Heart right ventricle (tissue), 16 donors: ENCODE measurements at places on chromosomes 1 and 21. TPM values are rescaled to one million over a fixed set of nuclear protein-coding genes. Genes with fewer than 3 reads are reported as not detected.
A peak's percentile ranks its signal among the peaks of the same experiment; 100 is the strongest.

DNA sequence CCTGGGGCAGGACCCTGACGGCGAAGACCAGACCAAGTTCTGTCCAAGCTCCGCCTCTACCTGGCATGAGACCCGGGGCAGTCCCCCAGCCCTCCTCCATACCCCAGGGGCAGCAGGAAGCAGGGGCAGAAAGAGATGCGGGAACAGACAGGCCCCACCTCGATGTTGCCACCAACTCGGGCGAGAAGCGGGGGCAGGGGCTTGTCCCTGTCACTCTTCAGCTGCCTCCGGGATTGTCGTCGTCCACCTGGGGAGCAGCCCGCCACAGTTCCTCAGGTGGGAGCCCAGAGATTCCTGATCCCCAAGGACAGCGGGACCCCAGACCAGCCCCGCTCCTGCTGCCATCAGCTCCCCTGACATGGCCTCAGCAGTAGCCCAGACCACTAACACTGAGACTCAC lies 54.8 kb downstream of the CHD5 start:
- DNase-seq, result peak; percentile 4

DNA sequence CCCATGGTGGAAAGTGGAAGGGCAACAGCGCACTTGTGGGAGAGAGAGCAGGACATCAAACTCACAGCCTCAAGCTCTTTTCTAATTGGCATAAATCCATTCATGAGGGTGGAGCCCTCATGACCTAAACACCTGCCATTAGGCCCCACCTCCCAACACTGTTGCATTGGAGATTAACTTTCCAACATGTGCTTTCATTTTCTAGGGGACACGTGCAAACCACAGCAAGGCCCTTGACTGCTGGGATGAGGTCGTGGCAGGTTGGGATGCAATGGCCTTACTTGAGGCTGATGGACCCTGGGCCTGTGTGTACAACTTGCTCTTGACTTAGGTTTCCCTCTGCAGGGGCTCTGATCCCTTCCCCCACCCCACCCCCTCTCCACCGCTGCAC lies 35.9 kb upstream of the NEK2 start:
- no peak for DNase-seq

The MX1 gene
- total RNA-seq, result 29.3 TPM

DNA sequence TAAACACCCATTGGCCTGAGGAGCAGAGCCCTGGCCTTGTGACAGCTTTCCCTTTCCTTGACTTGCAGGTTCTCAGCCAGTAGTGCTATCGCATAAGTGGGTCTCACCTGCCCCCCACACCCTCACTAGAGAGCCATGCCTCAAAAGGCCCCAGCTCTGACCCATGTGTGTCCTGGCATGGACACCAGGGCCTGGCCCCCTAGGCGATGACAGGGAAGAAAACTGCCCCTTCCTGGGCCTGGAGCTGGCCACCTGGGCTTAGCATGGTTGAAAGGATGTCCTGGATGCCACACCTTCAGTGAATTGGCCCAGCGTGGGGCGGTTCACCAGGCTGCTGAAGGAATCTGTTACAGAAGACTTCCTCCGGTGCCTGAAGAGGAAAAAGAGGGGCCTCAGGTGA lies 18.5 kb downstream of the TTC39A start:
- no peak for DNase-seq

- no peak for DNase-seq
Measured at GRCh38 chr1:117563492-117563875, 42.4 kb upstream of the TENT5C start.

DNA sequence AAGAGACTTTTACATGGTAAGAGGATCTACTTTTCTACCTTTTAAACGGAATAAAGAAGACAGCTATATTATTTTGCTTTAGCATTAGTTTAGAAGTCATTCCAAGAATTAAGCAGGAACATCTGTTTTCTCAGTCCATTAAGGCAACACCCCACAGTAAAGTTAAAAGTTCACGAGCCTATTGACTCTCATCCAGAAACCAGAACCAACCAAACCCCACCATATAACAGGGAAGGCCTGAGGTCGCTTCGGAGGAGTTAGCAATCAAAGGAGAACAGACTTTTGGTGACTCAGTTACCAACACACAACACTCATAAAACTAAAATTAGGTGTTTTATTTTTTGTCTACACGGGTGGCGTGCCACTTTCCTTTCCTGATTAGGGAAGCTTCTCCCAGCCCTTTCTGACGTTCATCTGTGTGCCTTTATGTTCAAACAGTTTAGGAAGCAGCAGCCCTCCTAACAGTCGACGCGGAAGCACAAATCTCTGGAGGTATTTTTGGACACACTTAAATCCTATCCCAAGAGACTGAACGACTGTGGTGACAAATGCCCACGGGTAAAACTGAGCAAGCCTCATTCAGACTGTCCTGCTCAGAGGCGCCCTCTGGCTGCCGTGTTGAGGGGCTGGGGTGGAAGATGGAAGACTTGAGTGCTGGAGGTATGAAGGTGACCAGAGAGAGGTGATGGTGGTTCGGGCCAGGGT lies 8.6 kb upstream of the PLA2G2C start:
- DNase-seq, result peak; percentile 76

DNA sequence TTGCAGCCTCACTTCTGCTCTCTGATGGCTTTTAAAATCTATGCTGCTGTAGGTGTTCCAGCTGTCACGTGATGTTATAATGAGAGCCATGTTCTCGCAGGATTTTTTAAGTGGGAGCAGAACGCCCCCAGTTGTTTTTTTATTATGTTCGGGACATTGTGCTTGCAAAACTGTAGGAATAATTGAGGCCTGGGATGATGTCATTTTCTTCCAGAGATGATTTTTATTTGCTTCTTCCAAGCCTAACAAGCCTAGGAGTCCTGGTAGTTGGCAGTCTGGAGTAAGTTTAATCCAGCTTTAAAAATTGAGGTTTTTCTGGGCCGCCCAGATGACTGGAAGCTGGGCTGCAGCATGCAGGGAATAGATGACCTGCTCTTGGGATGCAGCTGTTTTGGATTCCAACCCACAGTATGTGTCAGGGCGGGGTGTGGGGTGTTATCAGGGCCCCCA lies 34.6 kb upstream of the CHIT1 start:
- DNase-seq, result no peak

- no peak for DNase-seq
Measured at GRCh38 chr21:35168735-35169134, 119.6 kb upstream of the RUNX1 start.

DNA sequence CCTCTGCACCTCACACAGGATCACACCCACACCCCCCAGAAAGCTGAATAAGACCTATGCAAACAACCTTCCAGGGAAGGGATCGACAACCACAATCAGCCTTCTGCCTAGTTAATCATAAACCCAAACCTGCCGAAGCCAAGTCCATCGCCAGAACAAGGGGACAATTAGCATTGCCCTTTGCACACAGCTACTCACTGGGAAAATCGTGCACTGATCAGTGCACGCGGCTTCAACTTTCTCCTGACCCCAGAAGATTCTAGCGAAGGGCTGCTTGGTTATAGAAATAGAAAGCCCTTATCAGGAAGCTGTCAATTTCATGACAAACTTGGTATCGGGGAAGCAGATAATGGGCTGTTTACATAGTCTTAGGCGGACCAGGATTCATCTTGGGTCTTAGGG lies 29.5 kb downstream of the RUNX1 start:
- no peak for DNase-seq

GRCh38 chr1:19869929-19870328 lies 12.3 kb upstream of the OTUD3 start:
- no peak for DNase-seq

DNA sequence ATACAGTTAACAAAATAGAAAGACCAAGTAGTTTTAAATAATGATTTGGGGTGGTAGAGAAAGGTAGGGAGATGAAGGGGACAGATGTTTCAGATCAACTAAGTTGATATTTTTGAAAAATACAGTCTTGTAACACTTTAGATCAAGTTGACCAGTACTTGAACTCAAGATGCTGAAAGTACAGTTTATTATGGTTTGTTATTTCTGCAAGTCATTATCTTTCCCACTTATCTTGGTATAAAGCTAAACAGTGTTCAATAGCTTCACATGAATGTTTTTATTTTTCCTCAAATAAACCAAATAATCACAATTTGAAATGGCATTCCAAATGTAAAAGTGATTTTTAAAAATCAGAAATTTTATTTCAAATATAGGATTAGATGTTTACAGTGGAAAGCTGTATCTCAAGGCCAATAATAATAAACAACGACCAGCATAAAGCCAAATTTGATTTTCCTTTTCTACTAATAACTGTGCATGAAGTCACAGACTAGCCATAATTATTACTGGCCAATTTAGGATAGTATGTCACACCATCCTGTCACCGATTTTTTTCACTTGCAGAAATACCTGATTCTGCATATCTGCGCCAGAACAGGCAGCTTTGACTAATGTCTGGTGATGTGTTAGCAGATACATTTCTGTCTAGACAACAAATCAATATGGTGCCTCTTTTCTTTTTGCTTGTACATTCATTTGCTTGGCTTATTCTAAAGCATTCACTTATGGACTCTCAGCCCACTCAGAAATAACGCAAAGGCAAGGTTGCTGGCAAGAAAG lies 320.2 kb downstream of the TM2D1 start:
- DNase-seq, result no peak

DNA sequence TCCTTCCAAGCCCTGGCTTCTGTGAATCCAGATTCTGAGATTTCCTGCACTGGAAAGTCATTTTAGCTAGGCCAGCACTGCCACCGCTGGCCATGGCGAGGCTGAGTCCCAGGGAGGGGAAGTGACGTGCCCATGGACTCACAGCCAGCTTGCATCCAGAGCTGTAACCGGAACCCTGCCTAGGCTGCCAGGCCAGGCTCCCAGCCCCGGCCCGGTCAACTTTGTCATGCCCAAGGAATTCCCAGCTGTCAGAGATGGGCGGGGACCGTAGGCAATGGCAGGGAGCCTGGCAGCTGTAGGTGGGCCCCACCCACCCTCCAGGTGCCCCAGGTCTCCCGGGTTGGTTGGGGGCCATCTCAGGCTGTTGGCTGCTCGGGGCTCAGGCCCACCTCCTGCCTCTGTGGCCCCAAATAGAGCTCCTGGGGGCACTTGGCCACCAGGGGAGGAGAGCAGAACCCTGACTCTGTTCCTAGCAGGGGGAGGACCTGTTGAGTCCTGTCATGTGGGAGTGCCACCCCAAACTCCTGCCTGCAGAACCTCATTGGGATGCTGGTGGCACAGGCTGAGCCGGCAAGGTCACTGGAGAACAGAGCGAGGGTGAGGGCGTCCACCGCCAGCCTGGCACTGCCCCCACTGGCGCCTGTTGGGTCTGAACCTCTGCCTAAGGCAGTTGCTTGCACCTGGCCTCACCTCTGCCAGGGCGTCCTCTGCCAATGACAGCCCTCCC lies 57.8 kb downstream of the FOXO6 start:
- DNase-seq, result peak; percentile 80

DNA sequence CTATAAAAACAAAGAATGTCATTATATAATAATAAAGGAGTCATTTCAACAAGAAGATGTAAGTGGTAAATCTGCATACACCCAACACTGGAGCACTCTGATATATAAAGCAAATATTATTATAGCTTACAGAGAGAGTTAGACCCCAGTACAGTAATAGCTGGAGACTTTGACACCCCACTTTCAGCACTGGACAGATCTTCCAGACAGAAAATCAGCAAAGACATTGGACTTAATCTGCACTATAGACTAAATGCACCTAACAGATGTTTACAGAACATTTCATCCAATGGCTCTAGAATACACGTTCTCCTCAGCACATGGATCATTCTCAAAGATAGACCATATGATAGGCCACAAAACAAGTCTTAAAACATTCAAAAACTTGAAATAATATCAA lies 20.0 kb upstream of the KCNH1 start:
- no peak for DNase-seq

DNA sequence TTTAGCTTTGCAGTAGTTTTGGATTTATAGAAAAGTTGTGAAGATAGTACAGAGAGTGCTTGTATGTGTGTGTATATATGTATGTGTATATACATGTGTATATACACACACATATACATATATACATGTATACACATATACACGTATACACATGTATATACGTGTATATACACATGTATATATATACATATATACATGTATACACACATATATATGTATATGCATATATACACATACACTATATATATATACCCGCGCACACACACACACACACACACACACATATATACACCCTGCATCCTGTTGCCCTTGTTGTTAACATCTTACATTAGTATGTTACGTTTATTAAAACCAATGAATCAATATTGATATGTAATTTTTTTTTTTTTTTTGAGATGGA lies 24.3 kb downstream of the RPRD2 start:
- no peak for DNase-seq

The GPR37L1 gene
- not detected for total RNA-seq

DNA sequence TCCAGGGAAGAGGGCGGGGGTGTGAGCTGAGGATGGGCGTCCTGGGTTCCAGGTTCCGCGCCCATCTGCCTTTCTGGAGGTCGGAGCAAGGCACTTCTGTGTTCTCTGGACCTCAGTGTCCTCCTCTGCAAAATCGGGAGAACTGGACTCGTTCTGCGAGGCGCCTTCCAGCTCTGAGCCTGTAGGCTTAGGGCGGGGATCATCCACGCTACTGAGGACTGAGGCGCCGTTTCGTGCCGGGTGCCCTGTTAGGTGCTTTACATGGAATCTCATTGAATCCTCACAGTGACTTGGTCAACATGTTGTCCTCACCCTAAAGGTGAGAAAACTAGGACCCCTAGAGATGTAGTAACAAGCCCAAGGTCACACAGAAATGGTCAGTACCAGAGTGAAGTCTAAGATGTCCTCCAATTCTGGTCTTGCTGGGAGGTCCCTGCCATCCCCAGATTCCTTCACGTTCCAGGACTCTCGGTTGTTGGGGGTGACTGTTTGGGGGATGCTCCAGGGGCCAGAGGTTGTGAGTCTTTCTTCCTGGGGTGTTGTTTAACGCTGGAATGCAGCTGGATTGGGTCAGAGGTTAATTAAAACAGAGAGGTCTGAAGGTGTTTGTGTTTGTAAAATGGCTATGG lies 677 bp downstream of the PRKAA2 start:
- no peak for DNase-seq

GRCh38 chr1:231629132-231629531 lies 2.5 kb downstream of the DISC1 start:
- peak; percentile 41 for DNase-seq

The CEP350 gene
- total RNA-seq, result 27.5 TPM

DNA sequence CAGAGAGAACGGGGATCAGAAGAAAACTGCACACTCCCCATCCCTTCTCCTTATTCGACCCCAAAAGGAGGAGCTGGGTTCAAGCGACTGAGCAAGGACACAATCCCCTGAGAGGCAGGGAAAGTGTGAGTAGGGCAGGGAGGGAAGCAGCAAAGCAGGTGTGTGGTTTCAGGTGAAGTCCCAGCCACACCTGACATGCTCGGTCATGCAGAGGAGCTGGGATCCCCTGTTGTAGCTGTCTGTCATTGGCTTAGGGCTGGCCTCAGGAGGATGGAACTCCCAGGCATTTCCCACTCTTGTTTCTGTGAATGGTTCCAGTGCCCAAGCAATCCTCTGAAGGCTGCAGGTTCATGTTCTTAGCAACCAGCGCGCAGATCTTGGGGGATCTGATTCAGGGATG lies 150.7 kb downstream of the DSCAM start:
- no peak for DNase-seq
